NCI-H1436 treated with DMSO at 0.1 percent for 48 hours (cell line): ENCODE measurements at places on chromosomes 13 and 19.

DNA sequence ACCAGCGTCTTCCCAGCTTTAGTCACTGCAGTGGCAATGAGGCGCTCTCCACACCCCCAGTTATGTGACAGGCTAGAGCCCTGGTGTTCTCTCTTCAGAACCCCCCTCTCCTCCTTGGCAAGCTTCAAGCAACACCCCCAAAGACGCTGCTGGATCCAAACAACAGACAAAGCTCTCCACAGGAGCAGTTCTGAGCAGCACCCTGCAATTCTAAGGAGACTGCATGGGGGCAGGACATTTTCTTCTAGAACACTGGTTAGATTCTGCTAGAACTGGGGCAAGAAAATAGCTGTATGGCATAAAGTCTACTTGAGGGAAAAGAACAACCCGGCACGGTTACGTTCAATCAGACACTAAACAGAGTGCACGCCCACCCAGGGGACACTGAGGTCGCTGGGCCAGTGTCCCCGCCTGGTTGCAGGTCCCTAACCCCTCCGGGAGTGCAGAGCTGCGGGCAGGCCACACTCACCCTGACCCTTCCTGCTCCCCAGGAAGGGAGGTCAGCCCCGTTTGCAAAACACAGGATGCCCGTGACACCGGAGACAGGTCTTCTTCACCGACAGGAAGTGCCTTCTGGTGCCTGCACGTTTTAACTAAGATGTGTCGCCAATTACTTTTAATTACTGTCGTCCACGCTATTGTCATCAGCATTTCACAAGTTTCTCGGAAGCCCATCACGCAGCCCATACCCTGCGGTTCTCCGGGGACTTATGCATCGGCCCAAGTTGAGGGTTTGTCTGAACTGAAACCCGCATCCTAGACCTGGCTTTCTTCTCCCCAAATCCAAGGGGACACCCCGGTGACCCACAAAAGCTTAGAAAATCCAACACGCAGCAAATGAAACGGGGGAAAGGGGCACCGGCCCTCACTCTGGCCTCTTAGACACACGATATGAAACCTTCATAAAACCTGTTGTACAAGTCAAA lies 943 bp downstream of the GJB6 start:
- no peak for DNase-seq

DNA sequence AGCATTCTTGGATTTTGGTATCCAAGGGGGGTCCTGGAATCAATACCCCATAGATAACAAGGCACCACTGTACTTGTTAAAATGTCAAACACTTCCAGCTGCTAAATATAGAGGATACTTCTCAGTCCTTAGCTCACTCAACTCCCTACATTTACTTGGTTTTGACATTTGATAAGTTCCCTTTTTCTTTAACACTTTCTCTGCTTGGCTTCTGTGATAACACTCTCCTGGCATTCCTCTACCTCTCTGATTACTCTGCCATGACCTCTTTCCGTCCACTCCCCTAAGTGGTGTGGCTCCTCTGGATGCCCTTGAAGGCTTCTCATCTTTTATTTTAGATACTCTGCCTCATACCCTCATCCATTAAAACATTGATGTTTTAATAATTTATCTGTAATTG lies 65.2 kb downstream of the MICU2 start:
- DNase-seq: no peak

GRCh38 chr13:113365583-113365970 lies 1.6 kb upstream of the GRTP1 start:
- DNase-seq: no peak

GRCh38 chr13:99709134-99709533 lies 207.9 kb downstream of the TM9SF2 start:
- DNase-seq: no peak

DNA sequence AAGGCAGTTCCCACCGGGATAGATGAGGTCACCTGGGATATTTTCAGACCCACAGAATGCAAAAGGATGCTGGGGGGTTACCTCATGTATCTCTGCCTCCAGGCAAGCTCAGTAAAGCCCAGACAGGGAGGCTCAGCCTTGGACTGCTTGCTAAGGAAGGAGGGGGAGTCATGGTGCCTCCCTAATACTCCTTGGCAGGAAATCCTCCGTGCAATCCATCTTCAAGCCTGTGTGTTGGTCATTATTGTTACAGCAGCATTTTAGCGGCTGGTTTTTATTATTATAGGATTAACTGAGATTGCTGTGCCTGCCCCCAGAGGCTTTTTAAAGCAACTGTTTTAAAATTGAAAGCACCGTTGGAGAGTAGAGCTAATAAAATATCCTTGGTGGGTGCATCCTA lies 188.5 kb upstream of the UBL3 start:
- DNase-seq: no peak
